ENCODE measurements at places on chromosomes 6 and 20.

DNA sequence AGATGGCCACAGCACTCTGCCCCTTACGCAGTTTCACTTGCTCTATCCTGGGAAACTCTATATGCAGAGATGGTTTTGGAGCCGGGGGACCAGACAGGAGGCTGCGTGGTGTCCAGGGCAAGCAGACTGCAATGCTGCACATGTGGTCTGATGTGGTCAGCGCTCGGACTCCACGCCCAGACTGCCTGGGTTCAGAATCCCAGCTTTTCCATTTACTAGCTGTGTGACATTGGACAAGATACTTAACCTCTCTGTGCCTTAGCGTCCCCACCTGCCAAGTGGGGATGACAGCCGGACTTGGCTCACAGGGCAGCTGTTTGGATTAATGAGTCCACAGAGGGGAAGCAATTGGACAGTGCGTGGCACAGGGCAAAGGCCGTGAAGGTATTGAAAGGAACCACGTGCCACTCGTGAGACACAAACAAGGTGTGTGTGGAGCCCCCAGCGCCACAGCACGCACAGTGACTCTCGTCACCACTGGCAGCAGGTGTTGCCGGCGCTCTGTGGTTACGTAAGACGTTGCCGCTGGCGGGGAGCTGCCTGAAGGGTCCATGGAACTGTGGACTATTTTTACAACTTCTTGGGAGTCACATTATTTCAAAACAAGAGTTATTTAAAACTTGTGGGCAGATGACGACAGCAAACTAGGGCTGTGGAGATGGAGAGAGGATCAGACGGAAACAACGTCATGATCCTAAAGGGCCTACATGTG lies 201.4 kb downstream of the PREX1 start:
- no peak for DNase-seq

- DNase-seq, result no peak
These were observed 66.0 kb upstream of the UTRN start for GRCh38 chr6:144219056-144219685.

DNA sequence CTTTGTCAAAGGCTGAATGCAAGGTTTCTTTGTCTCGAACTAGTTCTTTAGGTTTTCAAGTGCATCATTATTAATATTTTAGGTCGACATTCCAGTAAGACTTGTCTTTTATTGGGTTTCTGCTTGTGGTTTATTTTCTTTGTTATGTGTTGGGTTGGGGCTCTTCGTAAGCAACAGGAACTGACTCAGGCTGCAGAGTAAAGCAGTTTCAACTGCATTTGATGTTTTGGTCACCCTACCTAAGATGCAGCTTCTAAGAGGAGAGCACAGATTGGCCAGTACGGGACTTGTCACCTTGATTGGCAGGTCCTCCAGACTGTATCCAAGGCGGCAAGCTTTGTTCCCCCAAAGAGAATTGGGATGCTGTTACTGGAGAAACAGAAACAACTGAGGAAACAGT lies 149.5 kb upstream of the SULF2 start:
- no peak for DNase-seq

DNA sequence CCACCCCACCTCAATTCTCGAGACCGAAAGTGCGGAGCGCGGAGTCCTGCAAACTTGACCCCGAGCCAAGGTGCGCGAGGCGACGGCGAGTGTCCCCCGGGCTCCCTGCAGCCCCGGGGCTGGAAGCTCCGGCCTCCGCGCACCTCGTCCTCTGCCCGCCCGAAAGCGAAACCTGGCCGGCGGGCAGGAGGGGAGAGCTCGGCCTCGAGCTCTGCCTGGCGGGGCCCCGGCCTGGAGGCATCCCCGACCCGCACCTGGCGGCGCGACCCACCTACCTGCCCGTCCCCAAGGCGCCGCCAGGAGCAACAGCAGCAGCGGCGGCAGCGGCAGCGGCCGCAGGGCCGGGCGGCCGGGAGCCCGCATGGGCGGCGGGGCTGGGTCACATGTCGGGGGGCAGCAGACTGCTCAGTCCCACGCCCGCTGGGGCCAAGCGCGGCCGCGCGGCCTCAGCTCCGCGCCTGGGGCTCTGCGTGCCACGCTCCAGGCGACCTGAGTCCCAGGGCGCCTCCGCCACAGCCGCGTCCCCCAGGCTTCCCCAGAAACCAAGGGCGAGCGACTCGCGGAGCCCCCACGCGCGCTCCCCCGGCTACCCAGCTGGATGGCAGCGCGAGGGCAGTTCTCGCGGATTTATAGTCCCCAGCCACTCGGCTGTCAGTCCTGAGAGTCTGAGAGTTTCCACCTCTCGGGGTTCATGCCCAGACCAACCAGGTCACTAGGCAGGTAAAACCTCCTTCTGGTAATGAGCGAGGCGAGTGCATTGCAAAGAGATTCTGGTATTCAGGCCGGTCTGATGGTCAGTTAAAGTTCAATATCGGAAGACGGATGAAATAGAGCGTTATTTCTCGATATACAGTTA lies at the start of gene IL20RA:
IL20RA (minus strand) TSS at position 600 of the 856 bp plus-strand sequence; CDS start at position 363, 237 bp downstream.
- no peak for DNase-seq

DNA sequence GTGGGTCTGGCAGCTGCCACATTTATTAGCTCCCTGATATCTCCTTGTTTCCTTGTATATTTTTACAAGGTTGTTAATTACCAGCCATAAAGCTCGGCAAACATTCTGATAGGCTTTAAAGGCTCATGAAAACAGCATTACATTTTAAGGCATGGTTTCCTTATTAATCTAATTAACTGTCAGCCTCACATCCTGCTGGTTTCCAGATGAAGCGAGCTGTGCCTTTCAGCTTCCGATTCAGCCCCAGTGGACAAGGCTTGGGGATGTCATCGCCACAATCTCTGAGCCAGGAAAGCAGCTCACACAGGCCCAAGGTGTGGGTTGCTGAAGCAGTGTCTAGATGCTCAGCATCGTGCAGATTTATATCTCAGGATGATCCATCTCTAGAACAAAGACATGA lies 66.0 kb upstream of the RALY start:
- DNase-seq, result no peak

- no peak for DNase-seq
These were observed 52.9 kb upstream of the BHLHE23 start for GRCh38 chr20:63059684-63060056.

DNA sequence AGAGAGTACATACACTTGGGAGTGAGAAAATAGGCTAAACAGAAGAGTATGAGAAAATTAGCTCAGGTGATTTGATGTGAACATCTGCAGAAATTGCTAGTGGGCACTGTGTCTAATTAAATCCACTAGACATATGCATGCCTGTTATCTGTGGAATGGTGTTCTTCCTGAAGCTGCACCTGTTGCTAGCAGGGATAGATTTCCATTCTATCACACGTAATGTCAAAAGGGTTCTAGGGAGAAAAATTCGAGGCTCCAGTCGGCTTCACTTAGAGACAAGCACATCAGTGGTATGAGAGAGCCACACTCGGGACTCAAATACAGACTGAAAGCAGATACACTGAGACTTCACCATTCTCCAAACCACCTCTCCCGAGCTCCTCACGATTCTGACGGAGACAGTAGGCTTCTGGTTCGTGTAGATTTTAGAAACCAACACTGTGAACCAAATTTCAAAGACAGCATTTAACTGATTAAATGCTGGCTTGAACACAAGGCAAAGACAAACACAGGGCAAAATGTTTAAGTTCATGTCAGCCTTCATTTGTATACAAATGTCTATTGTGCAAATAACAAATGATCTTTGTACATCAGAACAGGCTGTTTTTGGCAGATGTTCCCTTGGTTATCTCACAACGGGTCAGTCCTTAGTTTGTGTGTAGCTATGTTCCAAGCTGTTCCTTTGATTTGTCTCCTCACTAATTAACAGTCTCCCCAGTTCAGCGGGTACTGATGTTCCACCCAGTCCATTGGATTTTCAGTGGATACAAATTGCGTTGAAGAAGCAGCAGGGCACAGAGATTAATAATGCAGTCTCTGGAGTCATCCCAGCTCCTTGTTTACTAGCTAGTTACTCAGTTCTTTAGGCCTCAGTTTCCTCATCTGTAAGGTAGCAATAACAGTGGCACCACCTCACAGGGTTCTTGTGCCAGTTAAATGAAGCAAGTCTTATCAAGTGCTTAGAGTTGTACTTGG lies 131.0 kb upstream of the IFNGR1 start:
- no peak for DNase-seq

DNA sequence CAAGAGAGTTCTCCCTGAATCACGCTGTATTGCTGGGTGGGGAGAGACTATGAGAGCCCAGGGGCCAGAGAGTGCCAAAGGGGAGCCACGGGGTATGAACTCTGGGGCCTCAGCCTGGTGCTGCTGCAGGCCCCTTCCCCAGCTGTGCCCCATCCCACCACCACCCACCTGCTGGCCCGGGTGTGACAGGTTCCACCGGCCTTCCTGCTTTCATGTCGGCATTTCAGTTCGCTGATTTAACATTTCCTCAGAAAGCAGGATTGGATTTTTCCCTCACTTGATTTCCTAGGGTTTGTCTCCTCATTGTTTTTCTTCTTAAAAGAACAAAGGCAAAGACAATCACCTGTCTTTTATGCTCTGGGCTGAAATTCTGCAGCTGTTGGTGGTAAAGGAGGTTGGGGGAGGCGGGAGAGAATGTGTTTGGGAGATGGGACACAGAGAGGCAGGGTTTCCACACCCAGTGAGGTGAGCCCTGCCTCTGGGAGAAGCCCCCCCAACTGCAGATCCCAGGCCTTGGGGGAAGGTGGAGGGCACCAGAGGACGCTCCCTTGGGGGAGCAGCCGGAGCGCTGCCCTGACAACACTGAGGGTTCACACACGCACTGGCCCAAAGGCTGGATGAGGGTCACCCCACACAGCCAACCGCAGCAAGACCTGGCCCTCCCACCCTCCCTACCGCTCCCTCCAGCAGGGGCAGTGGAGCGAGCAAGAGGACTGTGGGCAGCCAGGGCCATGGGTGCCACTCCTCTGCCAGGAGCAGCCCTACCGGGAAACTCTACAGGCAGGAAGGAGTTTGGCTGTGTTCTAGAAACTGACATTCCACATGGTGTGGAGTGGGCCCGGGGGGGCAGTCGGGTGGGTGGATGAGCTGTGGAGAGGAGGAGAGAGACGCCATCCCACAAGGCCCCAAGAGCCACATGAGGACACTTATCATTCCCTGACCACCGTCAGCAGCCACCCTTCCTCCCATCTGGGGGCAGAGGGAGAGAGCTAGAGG lies 10.5 kb upstream of the MLN start:
- no peak for DNase-seq

GRCh38 chr6:39524007-39524406 lies 201.2 kb downstream of the KIF6 start:
- no peak for DNase-seq

DNA sequence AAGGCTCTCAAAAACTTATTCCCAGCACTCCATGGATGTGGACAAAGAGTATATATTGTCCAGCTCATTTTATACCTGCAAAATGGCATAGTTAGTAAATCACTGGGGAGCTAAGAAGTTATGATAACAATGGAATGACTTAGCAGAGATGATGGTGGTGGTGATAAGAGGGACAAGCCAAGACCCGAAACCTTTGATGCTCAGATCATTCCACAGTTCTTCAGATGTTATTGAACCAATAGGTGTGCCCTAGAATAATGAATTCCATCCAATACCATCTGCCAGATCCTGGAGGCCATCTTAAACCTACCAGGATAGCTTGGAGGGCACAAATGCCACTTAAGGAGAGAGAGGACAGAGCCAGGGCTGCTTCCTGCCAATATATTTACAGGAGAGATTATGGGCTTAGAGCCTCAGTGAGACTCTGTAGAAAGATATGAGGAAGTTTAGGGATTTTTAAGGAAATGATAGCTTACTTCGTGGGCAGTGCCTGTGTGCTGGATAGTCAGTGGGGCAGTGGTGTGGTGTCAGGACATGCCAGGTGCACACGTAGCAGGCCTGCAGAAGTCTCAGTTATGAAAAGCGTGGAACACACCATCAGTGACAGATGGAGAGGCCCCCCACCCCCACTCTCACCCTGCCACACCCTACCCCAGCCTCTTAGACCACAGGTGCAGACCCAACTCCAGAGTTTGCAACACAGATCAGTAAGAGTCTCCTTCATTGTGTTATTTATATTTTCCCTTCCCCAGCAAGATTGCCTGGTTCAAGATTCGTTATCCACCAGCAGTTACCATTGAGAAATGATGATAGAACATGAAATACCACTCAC lies 209.7 kb upstream of the SUPT3H start:
- DNase-seq, result no peak

DNA sequence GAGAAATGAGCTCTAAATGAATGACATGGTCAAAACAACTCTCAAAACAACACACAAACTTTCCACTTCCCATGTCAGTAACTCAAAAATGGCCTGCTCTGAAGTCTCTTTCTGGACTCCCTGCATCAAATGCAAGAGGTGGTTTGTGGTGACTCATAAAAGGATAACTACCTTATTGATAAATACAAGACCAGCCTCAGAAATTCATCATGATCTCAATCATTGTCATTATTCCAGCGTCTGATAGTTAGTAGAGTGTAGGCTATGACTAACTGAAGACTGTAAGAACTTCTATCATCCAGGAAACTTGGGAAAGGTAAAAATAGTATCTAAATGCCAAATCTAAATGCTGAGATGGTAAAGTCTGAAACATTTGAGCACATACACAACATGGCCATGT lies 369.4 kb downstream of the BMP2 start:
- DNase-seq, result no peak

DNA sequence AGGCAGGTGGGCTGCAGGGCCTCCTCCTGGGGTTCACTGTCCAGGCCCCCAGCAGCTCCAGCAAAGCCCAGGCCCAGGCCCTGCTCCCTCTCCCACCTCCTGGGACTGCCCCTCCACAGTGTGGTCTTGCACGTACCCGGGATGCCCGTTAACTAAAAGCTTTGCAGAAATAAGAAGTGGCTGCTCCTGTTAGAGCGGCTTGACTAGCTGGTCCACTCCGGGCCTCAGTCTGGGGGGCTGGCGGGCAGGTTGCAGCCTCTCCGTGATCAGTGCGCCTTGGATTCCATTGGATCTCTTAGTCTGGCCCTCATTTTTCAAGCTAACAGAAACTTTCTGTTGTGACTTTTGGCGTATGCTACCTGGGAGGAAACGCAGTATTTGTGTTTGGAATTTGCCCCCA lies 26.9 kb downstream of the SLCO4A1 start:
- no peak for DNase-seq

DNA sequence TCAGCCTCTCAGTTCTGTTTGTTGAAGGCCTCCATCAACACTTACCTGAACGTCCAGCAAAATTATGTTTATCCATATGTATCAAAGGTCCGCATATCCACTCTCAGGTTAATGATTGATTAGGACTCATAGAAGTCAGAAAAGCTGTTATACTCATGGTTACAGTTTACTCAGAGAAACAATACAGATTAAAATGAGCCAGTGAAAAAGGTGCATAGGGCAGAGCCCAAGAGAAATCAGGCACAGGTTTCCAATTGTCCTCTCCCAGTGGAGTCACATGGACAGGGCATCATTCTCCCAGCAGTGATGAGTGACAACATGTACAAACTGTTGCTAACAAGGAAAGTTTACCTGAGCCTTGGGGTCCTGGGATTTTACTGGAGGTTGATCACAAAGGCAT lies 36.2 kb downstream of the THEMIS start:
- no peak for DNase-seq
